ENCODE measurements at places on chromosomes 6 and 20. TPM values are rescaled to one million over a fixed set of nuclear protein-coding genes. Genes with fewer than 3 reads are reported as not detected.

GRCh38 chr20:10249048-10249770, 30.6 kb downstream of the SNAP25 start:
- DNase-seq, result no peak

Gene TMEM217
- 1.9 TPM for total RNA-seq

GRCh38 chr6:160031442-160031841, 62.6 kb downstream of the IGF2R start:
- peak; percentile 36 for DNase-seq

Gene BCAS1
- not detected for total RNA-seq

DNA sequence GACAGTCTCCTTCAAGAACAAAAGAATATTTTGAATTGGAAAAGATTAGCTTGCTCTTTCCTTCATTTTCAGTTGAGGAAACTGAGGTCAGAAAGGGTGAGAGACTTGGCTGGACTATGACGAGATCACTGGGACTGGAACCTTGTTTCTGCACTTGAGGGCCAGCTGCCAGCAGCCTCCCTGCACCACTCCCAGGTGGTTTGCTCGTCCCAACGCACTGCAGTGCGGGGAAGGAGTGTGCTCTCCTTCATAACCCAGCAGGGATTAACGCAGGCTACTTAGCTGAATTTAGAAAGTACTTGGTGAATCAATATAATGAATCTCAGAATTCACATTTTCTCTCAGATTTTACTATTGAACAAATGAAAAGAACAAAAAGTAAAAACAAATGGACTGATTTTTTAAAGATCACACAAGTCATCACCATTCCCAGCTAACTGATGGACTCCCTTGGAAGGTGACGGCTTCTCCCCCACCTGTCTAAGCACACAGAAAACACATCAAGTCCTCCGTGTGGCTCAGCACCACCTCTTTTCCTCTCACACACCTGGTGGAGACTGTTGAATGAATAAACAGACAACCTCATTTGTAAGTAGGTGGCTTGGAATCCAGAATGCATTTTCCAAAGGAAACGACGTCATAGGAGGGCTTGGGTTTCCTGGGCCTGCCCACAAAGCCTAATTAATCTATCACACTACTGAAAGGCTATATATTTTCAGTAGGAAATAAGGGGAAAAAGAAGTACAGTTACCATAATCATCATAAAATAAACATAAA, 121.0 kb downstream of the QRSL1 start:
- DNase-seq, result no peak

Gene ARMC12
- total RNA-seq, result 0.33 TPM

- DNase-seq, result no peak
Observed at GRCh38 chr20:8089668-8090067, 42.4 kb upstream of the PLCB1 start.

Gene DEF6
- total RNA-seq, result 4.0 TPM

- no peak for DNase-seq
Observed at GRCh38 chr6:44073612-44074438, 53.4 kb downstream of the MRPL14 start.

Gene GID8
- 25.5 TPM for total RNA-seq

Gene LAMA4
- 80.6 TPM for total RNA-seq

Gene GOPC
- total RNA-seq, result 48.2 TPM

DNA sequence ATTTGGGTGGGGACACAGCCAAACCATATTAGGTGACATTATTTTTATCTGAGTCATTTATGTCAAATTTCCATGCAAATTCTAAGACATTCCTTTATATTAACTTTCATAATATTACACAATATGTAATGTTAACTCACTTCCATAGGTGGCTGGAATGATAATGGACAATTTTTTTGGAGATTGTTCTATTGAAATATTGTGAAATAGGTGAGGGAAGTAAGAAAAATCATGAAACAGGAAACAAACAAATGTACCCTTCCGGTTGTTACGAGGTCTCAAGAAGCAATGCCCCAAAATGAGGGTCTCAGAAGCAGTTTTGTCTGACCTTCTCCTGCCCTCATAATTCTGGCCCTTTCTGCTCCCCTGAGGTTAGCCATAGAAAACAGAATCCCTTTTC, 306.5 kb downstream of the HDGFL1 start:
- no peak for DNase-seq

- DNase-seq, result no peak
Observed at GRCh38 chr6:102986086-102986485, 1592.6 kb downstream of the GRIK2 start.

DNA sequence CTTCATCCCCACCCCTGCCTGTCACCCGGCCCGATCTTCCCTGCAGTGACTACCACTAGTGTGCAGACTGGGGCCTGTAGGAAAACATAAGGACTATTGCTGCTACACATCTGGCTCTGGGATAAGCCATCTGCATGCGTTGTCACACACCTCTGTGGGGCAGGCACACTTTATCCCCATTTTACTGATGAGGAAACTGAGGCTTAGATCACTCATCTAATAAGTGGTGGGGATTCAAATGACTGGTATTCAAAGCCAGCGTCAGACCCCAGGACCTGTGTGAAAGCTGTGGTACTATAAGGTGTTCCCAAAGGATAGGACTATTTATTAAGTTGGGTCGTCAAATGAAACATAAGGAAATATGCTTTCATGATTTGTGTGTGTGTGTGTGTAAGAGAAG, 148.9 kb upstream of the RNF24 start:
- no peak for DNase-seq

Gene PSMG4
- total RNA-seq, result 16.9 TPM

Gene BMP7
- not detected for total RNA-seq

- no peak for DNase-seq
Observed at GRCh38 chr20:43680981-43681380, 14.1 kb downstream of the MYBL2 start.

- peak; percentile 44 for DNase-seq
Observed at GRCh38 chr6:130359736-130360135, 6.1 kb upstream of the TMEM200A start.

DNA sequence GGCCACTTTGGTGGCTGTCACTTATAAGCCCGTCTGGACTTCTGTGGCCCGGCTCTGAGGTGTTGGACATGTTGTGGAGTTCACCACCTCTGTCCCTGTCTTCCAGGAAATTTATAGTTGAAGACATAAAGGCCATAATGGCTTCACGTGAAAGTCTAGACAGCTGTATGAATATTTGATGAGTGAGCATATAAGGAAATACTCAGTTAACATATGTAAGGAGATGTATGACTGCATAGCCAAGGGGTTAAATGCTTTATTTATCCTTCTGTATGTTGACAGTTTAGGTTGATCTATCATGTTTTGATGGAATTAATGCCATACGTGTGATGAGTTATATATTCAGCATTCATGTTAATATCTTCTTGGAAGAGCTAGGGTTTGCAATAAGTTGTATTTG, 16.1 kb downstream of the HIVEP1 start:
- DNase-seq, result no peak

- DNase-seq, result no peak
Observed at GRCh38 chr20:22771706-22772105, 187.3 kb upstream of the FOXA2 start.

DNA sequence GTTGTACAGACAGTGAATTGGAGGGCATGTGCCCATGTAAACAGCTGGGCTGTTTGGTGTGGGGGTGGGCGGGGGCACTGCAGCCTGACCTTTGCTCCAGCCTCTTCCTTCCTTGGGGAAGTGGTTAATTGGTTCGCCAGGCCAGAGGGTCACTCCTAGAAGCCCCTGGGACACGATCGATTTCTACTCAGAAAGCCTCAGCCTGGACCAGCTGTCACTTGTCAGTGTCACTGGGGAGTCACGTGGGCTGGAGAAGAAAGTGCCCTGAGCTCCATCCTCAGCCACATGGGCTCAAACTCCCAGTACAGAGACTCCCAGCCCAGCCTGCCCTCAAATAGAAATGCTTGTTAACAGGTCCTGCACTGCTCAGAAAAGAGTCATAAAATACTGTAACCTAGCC, 423.8 kb upstream of the SULF2 start:
- no peak for DNase-seq

- DNase-seq, result no peak
Observed at GRCh38 chr6:114343782-114344144, 940 bp upstream of the HS3ST5 start.

DNA sequence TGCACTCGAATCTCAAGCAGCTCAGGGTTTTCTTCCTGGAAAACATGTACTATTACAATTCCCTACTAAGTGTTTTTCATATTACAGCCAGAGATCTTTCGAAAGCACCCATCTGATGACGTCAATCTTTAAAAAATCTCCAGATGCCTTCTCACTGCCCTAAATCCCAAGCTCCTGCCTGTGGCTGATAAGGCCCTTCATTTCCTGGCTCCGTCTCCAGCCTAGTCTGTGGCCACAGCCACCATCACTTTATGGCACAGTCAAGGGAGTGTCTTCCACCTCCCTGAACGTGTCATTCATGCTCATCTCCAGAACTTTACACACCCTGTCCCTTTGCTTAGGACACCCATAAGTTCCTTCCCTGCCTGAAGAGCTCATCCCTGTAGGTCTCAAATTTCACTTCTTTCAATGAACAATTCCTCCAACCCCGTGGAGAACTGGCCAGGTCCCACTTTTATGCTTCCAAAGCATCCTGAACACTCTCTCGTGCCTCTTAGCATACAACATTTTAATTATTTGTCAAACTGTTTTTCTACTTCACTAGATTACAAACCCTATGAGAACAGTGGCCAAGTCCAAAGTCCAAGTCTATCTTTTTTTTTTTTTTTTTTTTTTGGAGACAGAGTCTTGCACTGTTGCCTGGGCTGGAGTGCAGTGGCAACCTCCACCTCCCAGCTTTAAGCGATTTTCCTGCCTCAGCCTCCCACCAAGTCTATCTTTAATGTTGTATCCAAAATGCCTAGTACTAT, 106.1 kb upstream of the AGPAT4 start:
- no peak for DNase-seq

GRCh38 chr20:41135888-41136679, 1.3 kb upstream of the PLCG1 start:
- no peak for DNase-seq

DNA sequence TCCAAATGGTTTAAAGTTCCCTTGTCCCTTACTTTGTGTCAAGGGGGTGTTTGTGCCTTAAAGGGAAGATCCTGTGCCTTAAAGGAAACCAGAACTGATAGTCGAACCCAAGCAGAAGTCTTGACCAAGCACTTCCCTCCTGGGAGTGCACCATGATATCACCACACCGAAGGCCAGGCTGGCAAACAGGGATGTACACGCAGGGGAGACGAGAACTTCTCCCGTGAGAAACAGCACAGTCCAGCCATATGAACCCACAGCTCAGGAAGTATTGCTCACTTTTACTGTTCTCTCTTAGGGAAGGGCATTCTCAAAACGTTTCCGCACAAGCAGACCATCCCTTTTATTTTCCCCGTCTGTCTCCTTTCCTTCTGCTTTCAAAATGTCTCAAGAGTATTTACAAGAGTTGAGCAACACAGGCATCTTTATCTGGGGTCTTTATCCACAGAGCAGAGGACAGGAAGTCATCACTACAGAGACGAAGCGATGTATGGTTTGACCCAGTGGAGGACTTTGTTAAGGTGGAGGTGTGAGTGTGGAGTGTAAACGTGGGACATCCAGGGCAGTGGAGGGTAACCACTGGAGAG, 12.8 kb upstream of the SERPINB1 start:
- no peak for DNase-seq

Gene PHACTR1
- total RNA-seq, result 3.4 TPM

Gene BEND3
- total RNA-seq, result 2.1 TPM

DNA sequence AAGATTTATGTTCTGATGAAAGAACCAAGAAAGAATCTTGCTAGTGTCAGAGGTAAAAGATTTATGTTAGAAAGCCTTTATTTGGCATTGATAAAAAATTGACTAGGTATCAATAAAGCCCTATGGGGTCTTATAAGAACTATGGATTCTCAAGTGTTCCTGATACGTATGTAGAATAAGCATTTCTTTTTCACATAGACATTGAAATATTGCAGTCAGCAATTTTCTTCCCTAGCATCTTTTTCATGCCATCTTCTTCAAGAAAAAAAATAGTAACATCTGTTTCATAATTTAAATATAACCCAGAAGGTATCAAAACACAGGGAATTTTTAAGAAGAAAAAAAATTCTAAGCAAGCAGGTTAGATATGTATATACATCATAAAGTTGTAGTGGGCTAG, 230.6 kb downstream of the CENPW start:
- no peak for DNase-seq

DNA sequence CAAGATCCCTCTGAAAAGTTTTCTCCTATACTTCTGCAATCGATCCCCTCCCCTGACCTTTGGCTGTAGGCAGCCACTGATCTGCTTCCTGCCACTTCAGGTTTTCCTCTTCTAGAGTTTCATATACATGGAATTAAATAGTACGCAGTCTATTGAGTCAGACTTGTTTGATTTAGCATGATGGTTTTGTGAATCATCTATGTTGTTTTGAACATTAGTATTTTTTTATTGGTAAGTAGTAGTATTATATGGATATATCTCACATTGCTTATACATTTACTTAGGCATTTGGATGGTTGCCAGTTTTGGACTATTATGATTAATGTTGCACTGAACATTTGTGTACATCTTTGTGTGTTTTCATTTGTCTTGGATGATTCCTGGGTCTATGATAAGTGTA, 518.0 kb downstream of the CD109 start:
- no peak for DNase-seq

DNA sequence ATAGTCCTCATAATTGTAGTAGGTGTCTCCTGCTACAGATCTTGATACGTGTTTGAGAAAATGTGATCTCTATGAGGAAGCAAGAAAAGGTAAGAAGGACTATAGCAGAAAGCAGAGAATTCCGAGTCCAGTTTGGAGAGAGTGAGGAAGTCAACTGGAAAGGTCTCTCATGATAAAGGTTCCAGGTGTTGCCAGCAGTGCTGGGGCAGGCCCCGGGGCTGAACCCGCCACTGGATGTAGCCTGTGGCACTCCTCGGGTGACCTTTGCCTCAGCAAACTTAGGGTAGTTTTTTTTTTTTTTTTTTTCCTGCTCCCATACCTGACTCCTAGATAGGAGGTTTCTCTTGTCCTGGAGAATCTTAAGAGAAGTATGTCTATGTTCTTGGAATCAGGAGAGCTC, 62.8 kb downstream of the FAM120B start:
- no peak for DNase-seq

Gene PLEKHG1
- total RNA-seq, result not detected

- no peak for DNase-seq
Observed at GRCh38 chr6:19876672-19877071, 39.5 kb downstream of the ID4 start.

- no peak for DNase-seq
Observed at GRCh38 chr6:34585108-34585507, 29.0 kb upstream of the SPDEF start.

DNA sequence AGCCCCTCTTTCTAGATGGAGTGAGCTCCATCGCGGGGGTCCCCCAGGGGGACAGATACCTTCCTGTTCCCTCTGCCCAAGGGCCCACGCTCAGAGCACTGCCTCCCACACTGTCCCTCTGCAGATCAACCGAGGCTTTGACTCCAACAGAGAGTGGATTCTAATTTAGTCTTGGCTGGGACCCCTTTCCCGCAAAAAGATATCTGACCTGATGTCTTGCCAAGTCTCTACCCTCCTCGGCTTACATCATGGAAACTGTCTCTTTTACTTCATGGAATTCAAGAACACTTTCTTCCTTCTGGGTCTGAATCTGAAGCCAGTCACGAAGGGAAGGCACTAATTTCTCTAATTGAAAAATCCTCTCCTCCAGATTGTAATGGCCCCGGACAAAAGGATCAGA, 278.0 kb downstream of the BMP7 start:
- DNase-seq, result no peak

Gene VIP
- total RNA-seq, result not detected

Gene ZSCAN23
- total RNA-seq, result 2.0 TPM

GRCh38 chr20:45812157-45813005, at the start of gene UBE2C:
Gene UBE2C (plus strand): TSS chr20:45812644. CDS start chr20:45812696, 52 bp downstream.
- DNase-seq, result peak; percentile 100

Gene PDYN
- not detected for total RNA-seq

Data from HFFc6 (cell line).